ENCODE measurements at places on chromosomes 13 and 19. TPM values are rescaled to one million over a fixed set of nuclear protein-coding genes. Genes with fewer than 3 reads are reported as not detected.

DNA sequence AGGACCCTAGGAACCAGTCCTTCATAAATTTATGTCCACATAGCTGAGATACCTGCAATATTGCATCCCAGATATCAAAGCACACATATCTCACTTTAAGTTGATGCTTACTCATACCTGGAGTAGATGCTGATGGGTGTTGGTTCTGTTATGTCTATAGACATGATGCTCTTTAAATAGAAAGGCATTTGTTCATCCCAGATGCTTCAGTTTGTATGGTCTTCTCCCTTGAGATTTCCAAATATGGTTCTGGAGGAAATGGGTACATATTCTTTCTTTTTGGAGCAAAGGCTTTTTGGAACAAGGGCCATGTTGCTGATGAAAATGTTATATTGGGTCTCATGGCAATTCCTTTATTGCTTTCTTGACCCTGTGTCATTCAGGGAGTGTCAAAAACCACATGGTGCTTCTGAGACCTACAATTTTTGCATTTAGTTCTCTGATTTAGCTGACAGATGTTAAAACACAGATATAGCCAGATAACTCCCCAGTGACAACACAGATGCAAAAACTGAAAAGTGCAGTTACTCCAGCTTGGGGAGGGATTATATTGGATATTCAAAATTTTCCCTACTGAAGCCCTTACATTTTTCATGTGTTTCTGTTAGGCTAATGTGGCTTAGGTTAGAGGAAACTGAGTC, 211.4 kb downstream of the KCNRG start:
- no peak for DNase-seq

- no peak for DNase-seq
Measured at GRCh38 chr19:51107406-51108065, 673 bp downstream of the CTU1 start.

DNA sequence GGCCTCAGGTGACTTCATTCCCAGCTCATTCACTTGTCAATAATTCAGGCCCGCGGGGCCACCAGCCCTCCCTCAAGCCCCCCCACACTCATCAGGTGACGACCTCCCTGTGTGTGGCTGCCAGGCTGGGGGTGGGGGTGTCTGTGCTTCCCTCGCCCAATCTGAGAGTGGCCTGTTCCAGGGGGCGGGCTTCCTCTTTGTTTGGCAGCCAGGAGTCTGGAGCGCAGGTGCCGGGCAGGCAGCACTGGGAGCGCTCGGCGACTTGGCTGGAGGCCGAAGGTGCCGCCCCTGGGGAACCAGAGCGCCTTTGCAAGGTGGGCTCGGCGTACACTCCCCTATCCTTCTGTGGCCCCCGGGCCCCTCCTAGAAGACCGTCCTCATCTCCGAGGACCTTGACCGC, 5.4 kb upstream of the ZNF98 start:
- no peak for DNase-seq

DNA sequence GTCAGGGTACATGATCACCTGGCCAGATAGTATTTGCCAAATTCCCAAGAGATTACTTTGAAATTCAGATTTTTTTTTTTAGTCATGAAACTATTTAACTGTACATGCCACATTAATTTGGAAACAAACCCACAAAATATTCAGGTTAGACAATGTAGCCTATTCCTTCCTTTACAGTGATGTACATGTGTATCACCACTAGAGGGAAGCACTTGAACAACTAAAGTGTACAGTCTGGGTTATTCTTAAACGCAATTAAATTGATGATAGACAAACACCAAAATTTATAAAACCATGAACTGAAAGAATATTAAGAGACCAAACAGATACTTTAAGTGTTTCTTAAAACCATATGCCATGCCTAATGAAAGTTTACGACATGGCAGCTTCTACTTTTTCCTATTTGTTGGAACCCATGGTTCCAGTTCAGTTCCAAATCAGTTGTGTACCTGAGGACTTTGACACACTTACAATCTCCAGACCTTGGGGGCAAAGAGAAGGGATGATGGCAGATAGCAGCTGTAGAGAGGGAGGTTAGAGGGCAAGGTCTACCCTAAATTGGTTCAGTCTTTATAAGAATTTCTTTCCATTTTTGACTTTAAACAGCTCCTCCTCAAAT, 52.8 kb downstream of the TNFSF13B start:
- DNase-seq, result no peak

GRCh38 chr19:49635530-49636232, 4.3 kb downstream of the RRAS start:
- DNase-seq, result no peak

GRCh38 chr19:3363841-3364500, 2.4 kb upstream of the NFIC start:
- DNase-seq, result no peak

GRCh38 chr13:60047918-60048317, 115.8 kb downstream of the DIAPH3 start:
- DNase-seq, result no peak

DNA sequence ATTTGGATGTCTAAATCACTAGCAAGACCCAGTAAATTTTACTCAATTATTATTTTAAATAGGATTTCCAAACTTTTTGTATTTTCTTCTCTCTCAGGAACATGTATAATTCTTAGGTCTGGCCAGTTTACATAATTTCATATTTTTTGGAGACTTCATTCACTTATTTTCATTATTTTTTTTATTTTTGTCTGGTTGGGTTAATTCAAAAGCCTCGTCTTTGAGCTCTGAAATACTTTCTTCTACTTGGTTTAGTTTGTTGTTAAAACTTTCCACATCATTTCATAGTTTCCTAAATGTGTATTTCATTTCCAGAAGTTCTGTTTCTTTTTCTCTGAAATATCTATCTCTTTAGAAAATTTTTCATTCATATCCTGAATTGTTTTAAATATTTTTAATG, 322.9 kb upstream of the SPRY2 start:
- no peak for DNase-seq

DNA sequence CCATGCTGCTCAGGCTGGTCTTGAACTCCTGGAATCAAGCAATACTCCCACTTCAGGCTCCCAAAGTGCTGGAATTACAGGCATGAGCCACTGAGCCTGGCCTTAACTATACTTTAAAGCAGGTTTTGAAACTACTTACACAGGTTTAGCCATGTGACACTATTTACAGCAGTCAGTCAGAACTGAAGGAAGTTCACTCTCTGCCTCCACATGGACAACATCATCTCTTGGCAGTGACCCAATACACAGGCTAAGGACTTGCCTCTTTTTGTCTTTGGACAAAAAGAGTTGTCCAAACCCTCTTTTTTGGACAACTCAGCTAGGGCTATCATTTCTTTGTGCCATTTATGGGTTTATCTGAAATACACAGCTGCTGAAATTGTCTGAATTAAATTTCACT, 89.0 kb upstream of the CLDN10 start:
- no peak for DNase-seq

DNA sequence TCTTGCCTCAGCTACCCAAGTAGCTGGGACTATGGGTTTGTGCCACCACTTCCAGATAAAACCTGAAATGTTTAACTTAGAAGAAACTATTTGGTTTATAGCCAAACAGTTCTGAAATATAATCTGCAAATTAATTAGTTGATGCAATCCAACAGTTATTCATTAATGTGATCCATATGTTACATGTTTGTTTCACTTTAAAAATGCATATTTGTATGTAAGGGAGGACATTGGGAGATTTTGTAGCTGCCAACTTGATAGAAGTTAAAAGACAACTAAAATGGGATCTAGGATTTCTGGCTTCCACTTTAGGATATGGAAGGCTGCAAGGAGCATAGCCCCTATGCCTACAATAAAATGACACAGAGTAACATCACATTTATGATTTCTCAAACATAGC, 532.5 kb upstream of the SLC10A2 start:
- DNase-seq, result no peak

DNA sequence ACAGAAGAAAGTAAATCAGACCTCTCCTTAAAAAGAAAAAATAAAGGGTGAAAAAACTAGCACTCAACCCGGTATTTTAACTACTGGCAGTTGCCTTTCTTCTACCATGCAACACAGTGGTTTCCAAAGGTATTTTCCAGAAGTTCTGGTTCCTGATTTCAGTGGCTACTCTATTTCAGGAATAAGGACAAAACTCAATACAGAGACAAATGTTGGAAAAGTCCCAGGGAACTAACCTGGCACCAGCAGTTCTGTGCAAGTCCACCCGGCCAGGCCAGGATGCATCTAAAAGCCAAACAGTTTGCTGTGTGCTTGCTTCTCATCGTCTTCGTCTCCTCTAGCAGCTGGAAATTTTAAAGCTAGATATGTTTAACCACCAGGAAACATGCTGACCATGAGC, 52.5 kb downstream of the FOXO1 start:
- DNase-seq, result no peak

GRCh38 chr19:12664406-12665280, 1.9 kb downstream of the MAN2B1 start:
- DNase-seq, result no peak

DNA sequence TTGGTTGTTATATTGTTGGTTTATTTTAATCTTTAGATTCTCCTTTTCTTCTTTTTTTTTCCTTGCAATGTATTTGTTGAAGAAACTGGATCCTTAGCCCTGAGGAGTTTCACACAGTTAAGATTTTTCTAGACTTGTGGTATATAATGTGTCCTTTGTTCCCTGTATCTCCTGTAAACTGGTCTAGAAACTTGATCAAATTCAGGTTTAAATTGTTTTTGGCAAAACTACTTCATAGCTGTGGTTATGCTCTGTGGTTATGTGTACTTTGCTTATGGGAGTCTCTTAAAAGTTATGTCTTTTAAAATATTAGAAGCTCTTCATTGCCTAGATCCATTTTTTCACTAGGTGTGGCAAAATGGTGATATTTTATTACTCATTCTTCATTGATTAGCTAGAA, 3.7 kb upstream of the MTRF1 start:
- no peak for DNase-seq

DNA sequence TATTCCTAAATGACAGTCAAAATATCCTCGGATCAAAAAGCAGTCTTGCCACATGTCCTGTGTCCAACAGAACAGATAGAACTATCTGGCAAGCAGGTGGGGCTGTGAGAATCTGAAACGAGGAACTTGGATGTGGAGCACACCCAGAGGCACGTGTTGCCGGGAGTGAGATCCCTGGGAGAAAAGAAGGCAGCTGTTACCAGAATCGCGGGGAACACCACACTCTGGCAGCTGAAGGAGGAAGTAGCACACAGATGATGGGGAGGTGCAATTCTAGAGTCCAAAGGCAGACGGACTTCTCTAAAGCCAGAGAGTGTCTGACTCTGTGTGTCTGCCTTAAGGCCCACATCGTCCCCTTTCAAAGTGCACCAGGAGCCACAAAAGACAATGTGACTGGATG, 22.3 kb downstream of the SLC7A1 start:
- DNase-seq, result peak; percentile 91

GRCh38 chr13:23558675-23559536, 11.3 kb upstream of the TNFRSF19 start:
- DNase-seq, result peak; percentile 6

GRCh38 chr19:51501594-51502263, at the start of gene SIGLEC12:
Gene SIGLEC12, minus strand, starts transcription at chr19:51501800. Its CDS starts 67 bp downstream, at chr19:51501733.
- DNase-seq, result peak; percentile 21

DNA sequence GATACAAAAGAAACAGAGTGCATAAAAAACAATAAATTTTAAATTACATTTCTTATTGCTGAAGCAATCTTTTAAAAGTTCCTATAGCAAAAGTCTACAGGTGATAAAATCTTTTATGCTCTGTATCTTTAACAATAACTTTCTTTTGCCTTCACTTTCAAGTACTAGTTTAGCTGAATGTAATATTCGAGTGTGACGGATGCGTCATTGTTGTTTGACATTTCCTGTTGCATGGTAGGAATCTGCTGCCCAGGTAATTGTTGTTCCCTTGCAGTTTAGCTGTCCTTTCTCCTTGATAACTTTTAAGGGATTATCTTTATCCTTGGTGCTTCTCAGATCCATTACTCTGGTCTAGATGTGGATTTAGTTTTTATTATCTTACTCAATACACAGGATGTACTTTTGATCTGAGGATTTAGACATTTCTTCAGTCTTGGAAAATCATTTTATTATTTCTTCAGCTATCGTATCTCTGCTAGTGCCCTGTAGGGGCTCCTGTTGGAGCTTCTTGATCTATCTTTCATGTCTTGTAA, 2.1 kb upstream of the CPB2 start:
- no peak for DNase-seq

Gene CD33
- total RNA-seq, result 2.9 TPM

Gene CALR3
- total RNA-seq, result not detected

Gene DHDH
- total RNA-seq, result 0.56 TPM

Gene TMEM145
- 0.25 TPM for total RNA-seq

Gene HCST
- 1.0 TPM for total RNA-seq

Gene ELAVL1
- total RNA-seq, result 49.2 TPM

Gene LIM2
- not detected for total RNA-seq

Gene SLITRK6
- 3.3 TPM for total RNA-seq

Gene LILRB1
- 2.5 TPM for total RNA-seq
